ENCODE measurements at places on chromosomes 7 and 10.

GRCh38 chr10:47021850-47022249 is 110.6 kb downstream of the PTPN20 start:
- no peak for DNase-seq

DNA sequence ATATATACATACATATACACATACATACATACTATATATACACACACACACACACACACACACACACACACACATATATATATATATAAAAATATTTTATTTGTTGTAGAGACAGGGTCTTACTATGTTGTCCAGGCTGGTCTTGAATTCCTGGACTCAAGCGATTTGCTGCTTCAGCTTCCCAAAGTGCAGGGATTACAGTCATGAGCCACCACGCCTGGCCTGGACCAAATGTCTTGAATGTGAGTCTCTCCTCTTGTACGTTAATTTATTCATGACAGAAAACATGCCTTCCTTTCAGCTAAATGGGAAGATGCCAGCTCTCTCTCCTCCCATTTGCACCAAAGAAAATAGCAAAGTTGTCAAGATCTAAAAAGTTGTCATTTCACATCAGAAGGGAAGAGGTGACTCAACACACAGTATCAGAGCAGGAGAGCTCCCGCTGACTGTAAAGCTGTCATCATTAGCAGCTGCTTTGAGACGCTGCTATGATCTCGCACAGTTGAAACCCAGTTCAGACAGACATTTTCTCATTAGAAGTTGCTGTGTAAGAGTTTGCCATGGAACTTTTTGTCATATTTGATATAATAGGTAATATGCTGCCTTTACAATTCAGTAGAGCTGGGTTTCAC is 224.3 kb downstream of the SFMBT2 start:
- no peak for DNase-seq

GRCh38 chr10:23384364-23384763 is 39.8 kb upstream of the C10orf67 start:
- no peak for DNase-seq

GRCh38 chr10:34796133-34796532 is 19.0 kb downstream of the PARD3 start:
- DNase-seq: no peak

- no peak for DNase-seq
Measured at GRCh38 chr7:157397036-157397720, 60.4 kb downstream of the DNAJB6 start.

DNA sequence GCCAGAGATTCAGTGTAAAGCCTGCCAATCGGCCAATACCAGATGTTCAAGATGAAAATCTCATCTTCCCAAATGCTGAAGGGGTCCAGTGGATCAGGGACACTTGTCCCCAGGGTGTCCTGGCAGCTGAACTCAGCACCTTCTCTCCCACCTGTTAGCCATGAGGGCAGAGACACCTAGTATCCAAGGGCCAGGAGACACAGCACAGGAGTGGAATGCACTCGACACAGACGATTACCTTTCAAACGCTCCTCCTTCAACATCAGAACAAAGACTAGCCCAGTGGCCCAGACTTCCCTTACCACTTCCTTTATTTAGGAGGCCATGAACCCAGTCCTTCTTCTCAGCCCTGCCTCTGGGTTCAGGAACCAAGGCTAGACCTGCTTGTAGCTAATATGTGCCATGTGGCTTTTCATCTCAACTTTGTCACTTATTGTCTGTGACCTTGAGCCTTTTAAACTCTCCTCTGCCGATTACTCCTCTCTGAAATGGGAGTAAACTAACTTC is 180.3 kb upstream of the PLXNA4 start:
- no peak for DNase-seq

DNA sequence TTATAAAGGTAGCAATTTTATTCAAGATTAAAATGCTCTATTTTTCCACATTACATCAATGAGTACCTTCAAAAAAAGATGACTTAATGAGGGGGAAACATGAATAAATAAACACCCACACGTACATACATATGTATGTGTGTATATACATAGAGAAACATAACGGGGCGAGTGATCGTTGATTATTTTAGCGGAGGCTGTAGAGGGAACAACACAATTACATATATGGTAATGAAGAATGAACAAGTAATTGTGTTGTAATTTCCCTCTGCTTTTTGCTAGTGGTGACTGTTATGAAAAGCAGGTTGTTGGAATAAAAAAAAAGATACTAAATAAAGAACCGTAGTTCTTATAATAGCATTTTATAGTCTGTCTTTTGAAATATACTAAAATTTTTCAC is 63.2 kb downstream of the CACNB2 start:
- DNase-seq: no peak
